ENCODE measurements at places on chromosomes 7 and 10.

DNA sequence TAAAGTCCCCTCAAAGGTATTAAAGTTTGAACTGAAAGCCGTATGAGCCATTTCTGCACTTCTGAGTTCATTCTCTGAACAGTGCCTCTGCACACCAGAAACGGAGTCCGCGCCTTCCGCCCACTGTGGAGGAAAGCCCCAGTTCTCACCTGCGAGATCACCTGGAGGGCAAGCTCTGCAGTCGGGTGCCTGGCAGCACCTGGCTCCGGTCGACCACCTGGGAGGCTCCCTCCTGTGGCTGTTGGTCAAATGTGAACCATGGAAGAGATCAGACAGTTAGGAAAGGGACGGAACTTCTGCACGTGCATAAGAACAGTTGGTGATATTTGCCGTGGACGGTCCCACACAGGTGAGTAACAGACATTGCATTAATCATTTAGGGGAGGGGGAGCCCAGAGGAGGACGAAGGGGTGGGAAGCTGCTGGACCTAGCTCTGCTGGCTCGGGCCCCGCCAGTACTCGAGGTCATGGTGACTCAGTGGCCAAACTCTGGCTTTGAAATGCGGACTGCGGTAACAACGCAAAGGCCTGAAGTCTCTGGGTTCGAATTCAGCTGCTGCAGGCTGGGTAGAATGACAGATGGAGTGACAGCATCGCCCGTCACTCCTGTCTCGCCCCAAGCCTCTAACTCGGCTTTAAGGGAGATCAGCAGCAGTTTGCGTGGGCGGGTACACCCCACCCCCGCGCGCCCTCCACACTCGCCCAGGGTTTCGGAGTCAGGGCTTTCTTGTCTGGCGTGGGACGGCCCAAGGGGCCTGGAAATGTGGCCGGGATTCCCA, 1.7 kb upstream of the DPYSL4 start:
- DNase-seq, result no peak

DNA sequence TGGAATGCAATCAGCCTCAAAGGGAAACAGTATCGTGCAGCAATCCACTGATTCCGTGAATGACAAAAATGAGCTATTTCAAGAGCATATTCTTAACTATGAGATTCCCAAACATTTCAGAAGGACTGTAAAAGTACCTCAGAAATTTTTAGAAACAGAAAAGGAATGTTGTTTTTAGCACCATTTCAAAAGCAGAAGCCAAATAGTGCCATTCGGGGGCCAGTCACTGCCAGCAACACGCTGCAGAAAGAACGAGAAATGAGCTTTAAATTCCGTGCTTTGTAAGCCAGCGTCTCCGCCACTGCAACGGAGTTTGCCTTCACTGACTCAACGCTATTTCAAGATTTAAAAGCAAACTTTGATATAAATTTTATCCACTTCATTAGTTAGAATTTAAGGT, 6.3 kb downstream of the NUDT5 start:
- no peak for DNase-seq

GRCh38 chr7:18212758-18213157, 185.1 kb upstream of the PRPS1L1 start:
- peak; percentile 71 for DNase-seq

DNA sequence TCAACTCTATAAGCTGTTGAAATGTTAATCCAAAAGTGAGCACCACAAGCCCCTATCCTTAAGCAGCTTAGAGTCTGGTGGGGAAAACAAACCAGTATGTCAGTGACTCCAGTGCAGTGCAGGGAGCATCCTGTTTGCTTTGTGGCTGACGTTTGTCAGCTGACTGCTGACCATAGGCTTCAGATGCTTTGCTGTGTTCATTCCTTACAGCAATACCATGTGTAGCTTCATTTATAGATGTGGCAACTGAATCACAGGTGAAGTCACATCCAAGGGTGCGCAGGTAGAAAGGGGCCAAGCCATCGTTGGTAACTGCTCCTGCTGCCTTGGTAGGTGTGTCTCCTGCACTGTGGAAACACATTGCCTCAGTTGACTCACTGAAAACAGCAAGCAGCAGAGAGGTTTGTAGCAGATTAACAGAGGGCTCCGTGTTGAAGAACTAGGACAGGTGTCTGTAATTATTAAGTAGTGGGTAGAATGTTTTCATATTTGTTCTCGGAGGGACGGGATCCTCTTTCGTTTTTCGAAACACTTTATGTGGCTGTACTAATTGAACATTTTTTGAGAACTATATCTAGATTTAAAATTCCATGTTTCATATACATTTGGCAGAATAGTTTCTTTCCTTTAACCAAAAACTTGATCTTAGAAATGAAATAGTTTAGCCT, 2.0 kb downstream of the INSIG1 start:
- DNase-seq, result peak; percentile 9

- no peak for DNase-seq
Measured at GRCh38 chr10:30420266-30420665, 13.7 kb upstream of the MAP3K8 start.

DNA sequence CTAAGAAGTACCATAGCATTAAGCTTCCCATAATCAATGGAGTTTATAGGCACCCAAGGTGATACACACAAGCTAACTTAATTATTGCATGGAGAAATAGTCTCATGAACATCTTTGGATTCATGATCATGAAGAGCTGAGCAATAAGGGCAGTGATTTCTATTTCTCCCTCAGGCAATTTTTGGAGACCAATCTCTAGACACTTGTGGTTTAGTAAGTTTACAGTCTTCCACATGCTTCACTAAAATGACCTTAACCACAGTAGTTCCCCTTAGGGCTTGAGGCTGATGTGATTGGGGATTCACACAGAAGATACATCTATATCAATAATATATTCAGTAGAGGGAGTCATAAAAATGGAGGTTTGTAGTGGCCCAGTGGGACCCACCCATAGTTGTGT, 241.2 kb downstream of the CCDC7 start:
- no peak for DNase-seq

- DNase-seq, result no peak
Measured at GRCh38 chr10:102652170-102652916, 8.1 kb downstream of the TRIM8 start.

DNA sequence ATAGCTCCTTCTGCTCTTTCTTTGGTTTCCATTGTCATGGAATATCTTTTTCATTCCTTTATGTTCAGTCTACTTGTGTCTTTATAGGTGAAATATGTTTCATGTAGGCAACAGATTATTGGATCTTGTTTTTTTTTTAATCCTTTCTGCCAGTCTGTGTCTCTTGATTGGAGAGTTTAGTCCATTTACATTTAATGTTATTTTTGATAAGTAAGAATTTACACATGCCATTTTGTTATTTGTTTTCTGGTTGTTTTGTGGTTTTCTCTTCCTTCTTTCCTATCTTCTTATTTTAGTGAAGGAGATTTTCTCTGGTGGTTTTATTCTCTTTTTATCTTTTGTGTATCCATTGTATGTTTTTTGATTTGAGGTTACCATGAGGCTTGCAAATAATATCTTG, 52.5 kb upstream of the TAS2R16 start:
- no peak for DNase-seq

GRCh38 chr10:34340934-34341333, 474.2 kb downstream of the PARD3 start:
- no peak for DNase-seq

- peak; percentile 67 for DNase-seq
Measured at GRCh38 chr10:24866604-24867583, 85.5 kb downstream of the PRTFDC1 start.

DNA sequence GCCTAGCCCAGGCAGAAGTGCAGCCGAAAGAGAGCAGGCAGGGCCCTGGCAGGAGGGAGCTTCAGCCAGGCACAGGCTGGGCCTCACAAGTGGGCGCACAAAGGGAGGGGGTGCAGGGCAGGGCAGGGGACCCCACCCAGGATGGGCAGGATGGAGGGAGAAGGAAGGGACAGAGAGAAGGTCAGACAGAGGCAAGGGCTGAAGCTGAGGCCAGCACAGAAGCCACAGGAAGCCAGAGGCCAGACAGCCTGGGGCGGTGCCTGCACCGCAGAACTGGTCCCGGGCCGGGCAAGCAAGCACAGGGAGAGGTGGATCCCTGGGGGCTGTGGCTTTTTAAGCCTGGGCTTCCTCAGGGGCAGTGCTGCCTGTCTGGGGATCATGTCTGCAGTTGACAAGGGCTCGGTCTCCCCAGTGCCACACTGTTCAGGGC, 16.7 kb downstream of the NOS3 start:
- no peak for DNase-seq

GRCh38 chr10:59905731-59906416, 482 bp downstream of the CCDC6 start:
- no peak for DNase-seq

DNA sequence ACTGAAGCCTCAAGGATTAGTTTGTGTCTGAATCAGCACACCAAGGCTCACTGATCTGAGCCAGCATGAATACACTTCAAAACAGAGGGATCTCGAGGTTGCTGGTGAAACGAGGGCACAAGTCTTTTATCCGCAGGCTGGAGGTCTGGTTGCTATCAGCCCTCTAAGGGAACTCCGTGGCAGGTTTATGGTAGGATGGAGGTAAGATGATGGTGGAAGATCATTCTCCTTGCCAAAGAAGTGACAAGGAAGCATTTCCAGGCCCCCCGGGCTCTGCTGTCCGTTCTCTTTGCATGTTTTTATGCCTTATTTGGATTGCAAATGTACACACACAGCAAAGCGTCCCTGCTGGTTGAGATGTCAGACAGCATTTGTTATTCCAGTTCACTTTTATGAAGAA, 268.3 kb downstream of the ARHGAP12 start:
- DNase-seq, result no peak

- DNase-seq, result peak; percentile 81
Measured at GRCh38 chr7:116805100-116805544, 57.3 kb upstream of the CAPZA2 start.

GRCh38 chr7:88146616-88147015, 73.2 kb downstream of the SRI start:
- no peak for DNase-seq

GRCh38 chr10:128576943-128577670, 450.9 kb upstream of the MKI67 start:
- peak; percentile 11 for DNase-seq

GRCh38 chr10:19993714-19994315, 177.6 kb downstream of the PLXDC2 start:
- peak; percentile 8 for DNase-seq

- peak; percentile 29 for DNase-seq
Measured at GRCh38 chr10:36499693-36500092, 625.7 kb upstream of the ANKRD30A start.

GRCh38 chr10:53491774-53492173, 719.2 kb upstream of the MBL2 start:
- DNase-seq, result no peak

DNA sequence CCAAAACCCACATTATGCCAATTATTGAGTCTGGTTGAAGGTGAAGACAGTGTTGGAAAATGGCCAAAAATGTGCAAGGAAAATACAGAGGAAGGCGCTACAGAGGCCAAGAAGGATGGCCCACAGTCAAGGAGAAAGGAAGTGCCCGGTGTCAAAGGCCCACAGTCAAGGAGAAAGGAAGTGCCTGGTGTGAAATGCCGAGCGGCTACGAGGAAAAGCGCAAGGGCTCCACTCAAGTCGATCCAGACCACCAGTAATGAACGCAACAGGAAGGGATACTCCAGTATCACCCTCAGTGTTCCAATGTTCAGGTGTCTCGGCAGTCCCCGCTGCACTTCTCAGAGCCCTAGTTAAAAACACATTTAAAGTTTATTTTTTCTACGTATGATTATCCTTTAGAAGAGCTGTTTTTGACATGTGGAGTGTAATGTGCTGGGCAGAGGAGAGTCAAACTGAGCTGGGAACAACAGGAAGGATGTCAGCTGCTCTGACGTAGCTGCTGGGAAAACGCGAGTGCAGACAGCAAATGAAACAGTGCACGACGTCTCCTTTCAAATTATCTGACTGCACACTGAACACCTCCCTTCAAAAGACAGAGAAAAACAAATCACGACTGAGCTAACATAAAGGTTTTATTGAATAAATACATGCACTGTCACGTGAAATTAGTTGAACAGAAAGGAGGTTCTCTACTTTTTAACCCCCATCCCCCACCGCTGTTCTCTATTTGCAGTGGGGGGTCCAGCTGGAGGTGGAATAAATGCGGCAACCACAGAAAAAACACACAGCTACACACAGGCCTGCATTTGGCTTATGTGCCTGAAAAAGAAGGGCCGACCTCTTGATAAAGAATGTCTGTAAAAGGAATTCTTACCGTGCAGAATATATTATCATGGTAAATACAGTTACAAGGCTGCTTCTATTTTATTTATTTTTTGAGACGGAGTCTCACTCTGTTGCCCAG, 26.1 kb upstream of the NCAPG2 start:
- no peak for DNase-seq

GRCh38 chr7:79806161-79806734, 328.4 kb upstream of the GNAI1 start:
- DNase-seq, result peak; percentile 43

DNA sequence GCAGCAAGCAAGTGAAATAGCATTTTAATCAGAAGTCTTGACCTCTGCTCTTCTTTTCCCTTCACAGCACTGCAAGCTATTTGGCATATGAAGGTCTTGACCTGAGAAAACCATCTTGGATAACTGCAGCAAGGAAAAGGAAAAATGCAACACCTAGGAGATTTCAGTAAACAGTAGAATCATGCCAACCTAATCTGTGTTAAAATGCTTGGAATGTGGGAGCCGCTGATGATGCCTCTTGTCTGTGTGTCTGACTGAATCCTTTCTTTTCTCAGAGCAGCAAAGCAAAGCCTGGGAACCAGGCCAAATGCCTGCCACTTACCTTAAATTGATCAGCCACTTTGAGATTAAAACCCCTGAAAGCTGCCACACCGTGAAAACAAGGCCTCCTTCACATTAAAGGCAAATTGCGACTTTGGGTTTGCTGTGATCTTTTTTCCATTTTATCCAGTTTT, 80.4 kb upstream of the CDK6 start:
- DNase-seq, result peak; percentile 87

GRCh38 chr10:88254091-88254490, 329.0 kb downstream of the RNLS start:
- peak; percentile 63 for DNase-seq

GRCh38 chr7:145795132-145795531, 321.5 kb upstream of the CNTNAP2 start:
- no peak for DNase-seq

DNA sequence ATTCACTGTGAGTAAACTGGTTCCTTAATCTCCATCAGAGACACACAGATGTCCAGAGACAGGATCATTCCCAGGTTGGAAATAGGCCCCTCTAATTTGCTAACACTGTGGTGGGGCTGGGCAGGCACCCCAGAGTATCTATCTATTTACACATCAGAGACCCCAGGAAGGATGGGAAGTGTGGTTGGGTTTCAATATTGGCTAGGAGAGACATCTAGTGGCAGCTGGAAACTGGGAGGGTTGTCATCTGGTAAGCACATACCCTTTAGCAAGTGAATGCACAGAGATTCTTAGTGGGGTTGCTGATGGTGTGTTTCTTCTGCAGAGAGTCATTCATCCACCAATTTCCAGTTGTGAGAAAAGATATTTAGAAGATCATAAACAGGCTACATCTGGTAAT, 36.0 kb upstream of the NRG3 start:
- DNase-seq, result no peak

DNA sequence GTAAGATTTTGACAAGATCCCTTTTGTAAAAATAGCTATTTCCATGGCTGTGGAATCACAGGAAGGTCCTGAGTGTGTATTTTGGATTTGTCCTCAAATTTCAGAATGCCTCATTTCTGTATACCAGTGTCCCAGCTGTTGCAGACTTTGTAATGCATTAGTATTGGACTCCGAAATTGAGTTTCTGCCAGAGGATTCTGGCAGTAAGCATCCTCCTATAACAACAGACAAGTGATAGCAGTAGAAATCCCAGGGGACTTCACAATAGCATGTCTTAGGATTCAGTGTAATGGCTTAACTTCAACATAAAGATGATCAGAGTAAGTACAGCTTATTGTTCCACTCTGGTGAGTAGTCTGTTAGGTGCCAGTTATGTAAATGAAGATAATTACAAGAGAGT, 104.6 kb downstream of the FOXP2 start:
- DNase-seq, result no peak
